ENCODE measurements at places on chromosomes 11 and 22. TPM values are rescaled to one million over a fixed set of nuclear protein-coding genes. Genes with fewer than 3 reads are reported as not detected.

Gene CDCA5
- total RNA-seq: 57.4 TPM

Gene ACO2
- 48.7 TPM for total RNA-seq

Gene CWC15
- 32.8 TPM for total RNA-seq

Gene MUC5AC
- 1.4 TPM for total RNA-seq

Gene KIAA0930
- total RNA-seq: 77.8 TPM

Gene TSSK2
- not detected for total RNA-seq

Gene GAB4
- total RNA-seq: not detected

Gene MAP6
- 1.9 TPM for total RNA-seq

Gene LBHD1
- 4.6 TPM for total RNA-seq

Gene LIF
- total RNA-seq: 20.1 TPM

Gene STK33
- total RNA-seq: 4.2 TPM

Gene TRPC6
- total RNA-seq: 0.96 TPM

Gene SNU13
- 184 TPM for total RNA-seq

Gene BTG4
- total RNA-seq: not detected

Gene FAT3
- 0.53 TPM for total RNA-seq

Gene PIWIL4
- 0.40 TPM for total RNA-seq

Gene ZC3H12C
- total RNA-seq: 6.6 TPM

Gene APLNR
- not detected for total RNA-seq

Gene FOLR2
- total RNA-seq: not detected

Gene OR2AG1
- total RNA-seq: not detected

Gene TRIM29
- 19.4 TPM for total RNA-seq

Gene RTN4RL2
- total RNA-seq: 99.6 TPM

Gene ABCC8
- 9.5 TPM for total RNA-seq

Gene NXPE2
- not detected for total RNA-seq

Gene CASP5
- not detected for total RNA-seq

Gene PATE2
- not detected for total RNA-seq

All from A549 treated with Mapracorat at 1 μM for 4 hours (cell line).